ENCODE measurements at places on chromosomes 12 and 14.

GRCh38 chr12:49233842-49234526, 30.9 kb upstream of the TUBA1C start:
- no peak for DNase-seq

DNA sequence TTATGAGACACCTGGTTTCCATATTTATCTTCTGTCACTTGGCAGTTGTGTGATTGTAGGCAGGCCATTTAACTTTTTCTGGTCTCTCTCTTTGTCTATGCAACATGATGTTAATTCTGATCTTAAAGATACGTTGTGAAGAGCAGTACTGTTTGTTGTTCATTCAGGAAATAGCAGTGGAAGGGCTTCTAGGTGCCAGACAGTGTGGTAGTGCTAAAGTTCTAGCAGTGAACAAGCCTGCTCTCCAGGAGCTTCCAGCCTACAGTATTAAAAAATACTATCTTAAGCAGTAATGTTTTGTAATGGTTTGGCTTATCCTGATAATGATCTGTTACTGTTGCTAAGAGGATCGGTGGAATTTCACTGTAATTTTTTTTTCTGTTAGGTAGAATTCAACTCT, 15.2 kb downstream of the NAA30 start:
- DNase-seq = no peak

- DNase-seq = no peak
Measured at GRCh38 chr12:131348231-131348630, 362.7 kb upstream of the SFSWAP start.

GRCh38 chr14:51811706-51812105, 48.7 kb upstream of the GNG2 start:
- no peak for DNase-seq

DNA sequence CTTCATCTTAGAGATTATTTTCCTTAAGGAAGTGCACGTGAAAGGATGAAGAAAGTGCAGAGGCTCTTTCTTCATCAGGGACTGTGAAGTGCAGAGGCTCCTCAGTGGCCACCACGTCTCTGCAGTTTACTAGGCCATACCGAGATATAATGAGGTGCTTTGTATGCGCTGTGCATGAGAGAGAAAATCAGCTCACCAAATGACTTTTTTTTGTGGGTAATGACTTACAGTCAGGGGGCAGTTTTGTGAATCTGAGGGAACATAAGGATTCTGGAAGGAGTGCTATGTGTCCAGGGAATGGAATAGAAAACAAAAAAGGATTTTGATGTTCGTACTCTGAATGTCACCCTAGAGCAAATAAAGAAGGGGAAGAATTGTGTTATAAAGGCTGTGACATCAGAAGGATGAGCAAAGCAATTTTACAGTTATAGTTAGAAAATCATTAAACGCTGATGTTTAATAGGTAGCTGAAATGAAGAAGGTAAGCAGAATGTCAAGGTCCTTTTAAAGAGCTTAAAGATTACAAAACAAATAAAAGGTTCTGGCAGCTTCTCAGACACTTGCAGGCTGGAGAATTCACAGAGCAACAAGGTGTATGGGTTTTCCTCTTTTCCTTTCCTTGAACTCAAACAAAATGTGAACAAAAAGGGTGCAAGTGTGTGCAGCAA, 247.5 kb upstream of the NOVA1 start:
- DNase-seq = no peak

DNA sequence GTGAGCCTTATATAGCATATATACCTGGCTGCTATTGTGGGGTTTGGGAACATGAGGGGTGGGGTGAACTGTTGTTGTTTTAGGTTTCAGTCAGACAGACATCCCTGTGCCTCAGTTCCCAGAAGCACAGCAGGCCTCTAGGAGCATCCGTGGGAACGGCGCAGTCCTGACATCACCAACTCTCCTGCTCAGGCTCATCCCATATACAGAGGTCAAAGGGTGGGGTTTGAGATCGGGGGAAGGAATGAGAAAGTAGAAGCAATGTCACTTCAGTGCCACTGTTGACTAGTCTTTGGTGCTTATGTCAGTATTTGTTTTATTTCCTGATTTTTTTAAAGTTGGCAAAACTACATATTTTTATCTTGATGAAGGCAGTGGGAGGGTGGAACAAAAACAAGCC, 43.1 kb upstream of the A2ML1 start:
- DNase-seq = no peak

DNA sequence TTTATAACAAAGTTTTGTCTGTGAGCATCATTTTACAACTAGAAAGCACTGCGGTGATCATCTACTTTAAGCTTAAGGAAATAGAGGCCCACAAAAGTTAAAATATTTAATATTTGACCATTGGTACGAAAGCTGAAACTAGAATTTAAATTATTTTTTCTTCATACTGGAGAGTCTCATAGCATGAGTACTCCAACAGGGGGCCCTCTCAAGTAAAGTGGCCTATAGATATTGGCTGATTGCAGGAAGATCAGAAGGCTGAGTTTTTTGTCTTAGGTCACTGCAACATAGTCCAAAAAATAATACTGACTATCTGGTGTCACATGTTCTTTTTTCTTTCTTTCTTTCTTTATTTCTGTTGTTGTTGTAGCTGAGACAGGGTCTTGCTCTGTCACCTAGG, 75.3 kb upstream of the ZDHHC17 start:
- no peak for DNase-seq

- DNase-seq = no peak
Measured at GRCh38 chr14:66254038-66254437, 232.1 kb upstream of the CCDC196 start.

DNA sequence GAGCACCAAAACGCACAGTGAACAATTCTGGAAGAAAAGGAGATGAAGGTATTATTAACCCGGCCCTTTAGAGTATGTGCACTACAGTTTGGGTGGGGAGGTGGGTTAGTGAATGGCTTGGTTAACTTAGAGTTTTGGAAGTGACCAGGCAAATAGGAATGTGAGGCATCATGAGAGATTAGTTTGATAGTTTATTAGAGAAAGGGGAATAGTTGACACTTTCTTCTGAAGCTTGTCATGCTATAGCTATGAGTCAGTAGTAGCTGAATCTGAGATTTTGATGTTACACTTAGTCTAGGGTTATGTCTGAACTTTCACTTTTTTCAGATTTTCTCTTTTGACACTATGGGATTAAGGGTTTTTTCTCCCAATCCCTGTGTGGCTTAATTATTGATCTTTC, 567.2 kb downstream of the SNAPC1 start:
- no peak for DNase-seq
